ENCODE measurements at places on chromosomes 3 and 15.
A peak's percentile ranks its signal among the peaks of the same experiment; 100 is the strongest.

- peak; percentile 73 for DNase-seq
Measured at GRCh38 chr15:75455424-75455981, 4.0 kb upstream of the SIN3A start.

GRCh38 chr3:134742202-134742601, 52.9 kb upstream of the EPHB1 start:
- no peak for DNase-seq

DNA sequence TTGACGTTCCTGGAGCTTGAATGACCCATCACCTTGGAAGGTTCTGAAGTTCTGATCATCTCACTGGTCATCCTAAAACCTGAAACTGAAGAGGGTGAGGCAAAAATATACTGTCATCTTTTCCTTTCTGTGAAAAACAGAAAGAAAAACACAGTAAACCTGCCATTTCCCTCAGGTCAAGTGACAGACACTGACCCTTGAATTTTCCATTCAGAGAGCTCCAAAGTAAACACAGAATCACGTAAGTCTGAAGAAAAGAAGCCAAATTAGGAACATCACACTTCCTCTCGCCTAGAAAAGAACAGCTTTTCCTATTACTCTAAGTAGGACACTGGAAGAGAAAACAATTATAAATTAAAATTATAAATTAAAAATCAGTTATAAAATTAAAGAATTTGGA, 78.7 kb upstream of the TGFBR2 start:
- DNase-seq, result no peak

GRCh38 chr3:131803113-131803512, 231.7 kb downstream of the CPNE4 start:
- DNase-seq, result no peak

DNA sequence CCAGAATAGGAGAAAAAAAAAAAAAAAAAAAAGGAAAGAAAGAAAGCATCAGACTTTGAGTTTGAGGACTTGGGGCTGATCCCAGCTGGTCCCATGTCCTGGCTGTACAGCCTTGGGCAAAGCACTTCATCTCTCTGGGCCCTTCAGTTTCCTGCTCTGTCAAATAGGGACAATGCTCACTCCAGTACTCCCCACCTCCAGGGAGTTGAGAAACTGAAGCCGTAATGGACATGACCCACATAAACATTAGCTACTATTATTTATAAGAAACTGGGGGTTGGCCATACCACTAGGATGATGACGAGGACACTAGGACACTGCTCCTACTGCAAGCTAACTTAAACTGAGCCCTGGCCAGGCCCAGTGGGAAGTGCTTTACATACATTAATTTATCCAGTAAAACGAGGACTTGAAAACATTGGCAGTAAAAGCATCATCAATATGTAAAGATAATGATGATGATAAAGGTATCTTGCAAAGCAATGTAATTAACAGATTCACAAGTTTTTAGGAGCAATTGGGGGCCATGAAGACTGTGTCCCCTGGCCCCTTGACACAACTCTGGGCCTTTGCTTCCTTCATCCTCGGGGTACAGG, 22.9 kb upstream of the SMAD6 start:
- DNase-seq, result no peak

GRCh38 chr3:122936335-122936734, 91.2 kb downstream of the SEMA5B start:
- DNase-seq, result no peak

GRCh38 chr3:114336122-114336697, 42.4 kb downstream of the TIGIT start:
- DNase-seq, result no peak

DNA sequence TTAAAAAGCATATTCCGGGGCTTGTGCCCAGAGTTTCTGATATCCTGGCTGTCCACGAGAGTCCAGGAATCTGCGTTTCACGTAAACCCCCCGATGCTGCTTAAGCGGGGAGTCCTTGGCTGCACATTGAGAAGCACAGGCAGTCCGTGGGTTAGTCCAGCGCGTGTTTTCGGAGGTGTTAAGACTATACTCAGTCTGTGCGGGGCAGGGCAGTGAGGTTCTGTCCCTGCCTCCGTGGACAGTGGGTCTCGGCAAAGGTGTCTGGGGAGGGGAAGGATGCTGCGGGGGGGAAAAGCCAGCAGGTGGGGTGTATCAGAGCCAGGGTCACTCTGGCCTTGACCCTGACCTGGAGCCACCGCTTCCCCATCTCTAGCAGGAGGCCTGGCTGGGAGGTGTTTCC, 106.2 kb downstream of the TMEM266 start:
- no peak for DNase-seq

DNA sequence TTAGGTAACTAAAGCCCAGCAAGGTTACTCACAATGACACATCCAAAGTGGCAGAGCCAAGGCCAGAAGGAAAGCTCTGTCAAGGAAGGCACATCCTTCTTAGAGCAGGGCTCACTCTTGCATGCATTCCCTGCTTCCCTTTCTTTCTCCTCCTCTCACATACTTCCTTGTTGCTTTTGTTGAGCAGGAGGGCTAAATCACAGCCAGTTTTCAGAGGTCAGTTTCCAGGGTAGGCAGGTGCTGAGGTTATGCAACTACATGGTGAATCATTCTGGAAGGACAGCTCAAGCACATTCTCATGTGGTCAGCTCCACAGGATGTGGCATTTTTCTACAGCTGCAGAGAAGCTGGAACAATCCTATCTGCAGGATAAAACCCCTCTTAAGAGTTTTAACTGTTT, 275.6 kb downstream of the ZNF621 start:
- peak; percentile 90 for DNase-seq

DNA sequence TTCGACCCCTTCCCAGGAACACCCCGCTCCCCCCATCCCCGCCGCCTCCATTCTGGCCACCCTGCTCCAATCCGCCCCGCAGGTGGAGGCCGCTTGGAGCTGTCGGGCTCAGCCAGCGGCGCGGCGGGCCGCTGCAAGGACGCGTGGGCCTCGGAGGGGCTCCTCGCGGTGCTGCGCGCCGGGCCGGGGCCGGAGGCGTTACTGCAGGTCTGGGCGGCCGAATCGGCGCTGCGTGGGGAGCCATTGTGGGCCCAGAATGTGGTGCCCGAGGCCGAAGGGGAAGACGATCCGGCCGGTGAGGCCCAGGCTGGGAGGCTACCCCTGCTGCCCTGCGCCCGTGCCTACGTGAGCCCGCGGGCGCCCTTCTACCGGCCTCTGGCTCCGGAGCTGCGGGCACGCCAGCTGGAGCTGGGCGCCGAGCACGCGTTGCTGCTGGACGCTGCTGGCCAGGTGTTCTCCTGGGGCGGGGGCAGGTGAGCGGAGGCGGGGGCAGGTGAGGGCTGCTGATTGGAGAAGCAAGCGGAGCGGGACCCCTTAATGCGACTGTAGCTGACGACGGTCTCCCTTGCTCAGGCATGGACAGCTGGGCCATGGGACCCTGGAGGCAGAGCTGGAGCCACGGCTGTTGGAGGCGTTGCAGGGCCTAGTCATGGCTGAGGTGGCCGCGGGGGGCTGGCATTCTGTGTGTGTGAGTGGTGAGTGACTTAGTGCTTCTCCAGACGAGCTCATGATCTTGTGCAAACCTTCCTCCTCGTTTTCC, 2.5 kb downstream of the RCCD1 start:
- DNase-seq, result no peak

GRCh38 chr3:164024786-164025185, 1053.5 kb downstream of the SI start:
- no peak for DNase-seq

- DNase-seq, result no peak
Measured at GRCh38 chr3:94673876-94674275, 611.0 kb downstream of the NSUN3 start.

DNA sequence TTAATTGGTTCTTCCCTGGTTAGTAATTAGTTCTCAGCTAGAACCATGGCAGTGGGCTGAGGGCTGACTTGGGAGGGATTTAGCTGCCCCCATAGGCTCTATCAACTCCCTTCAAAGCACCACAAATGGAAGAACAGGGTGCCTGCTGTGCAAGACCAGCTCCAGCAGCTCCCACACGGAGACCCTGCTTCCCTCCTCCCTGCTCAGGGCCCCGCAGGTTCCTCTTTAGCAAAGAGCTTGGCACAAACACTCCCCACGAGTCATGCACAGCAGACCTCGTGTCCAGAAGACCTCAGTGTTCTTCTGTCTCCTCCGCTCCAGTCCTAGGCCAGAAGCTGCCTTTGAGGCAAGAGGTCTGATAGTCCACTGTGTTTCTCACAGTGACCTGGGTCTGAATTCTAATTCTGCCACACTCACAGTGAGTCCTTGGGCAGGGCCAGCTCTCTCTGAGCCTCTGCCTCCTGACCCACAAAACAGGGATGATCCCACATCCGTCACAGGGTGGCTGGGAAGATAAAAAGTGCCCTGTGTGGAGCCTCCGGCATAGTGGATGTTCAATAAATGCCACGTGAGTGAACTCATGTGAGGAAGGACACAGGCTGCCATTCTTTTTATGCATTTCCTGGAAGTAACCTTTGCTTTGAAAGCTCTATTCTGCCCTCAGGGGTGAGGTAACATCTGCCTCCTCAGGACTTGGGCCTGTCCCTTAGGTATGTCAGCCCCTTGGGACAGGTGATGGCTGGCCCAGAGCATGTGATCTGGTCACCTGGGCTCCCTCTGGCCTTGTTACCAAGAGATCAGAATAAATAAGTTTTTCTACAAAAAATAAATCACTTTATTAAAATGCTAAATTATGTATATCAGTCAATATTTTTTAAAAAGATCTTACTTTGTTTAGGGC, 7.6 kb downstream of the RAB6B start:
- peak; percentile 21 for DNase-seq

DNA sequence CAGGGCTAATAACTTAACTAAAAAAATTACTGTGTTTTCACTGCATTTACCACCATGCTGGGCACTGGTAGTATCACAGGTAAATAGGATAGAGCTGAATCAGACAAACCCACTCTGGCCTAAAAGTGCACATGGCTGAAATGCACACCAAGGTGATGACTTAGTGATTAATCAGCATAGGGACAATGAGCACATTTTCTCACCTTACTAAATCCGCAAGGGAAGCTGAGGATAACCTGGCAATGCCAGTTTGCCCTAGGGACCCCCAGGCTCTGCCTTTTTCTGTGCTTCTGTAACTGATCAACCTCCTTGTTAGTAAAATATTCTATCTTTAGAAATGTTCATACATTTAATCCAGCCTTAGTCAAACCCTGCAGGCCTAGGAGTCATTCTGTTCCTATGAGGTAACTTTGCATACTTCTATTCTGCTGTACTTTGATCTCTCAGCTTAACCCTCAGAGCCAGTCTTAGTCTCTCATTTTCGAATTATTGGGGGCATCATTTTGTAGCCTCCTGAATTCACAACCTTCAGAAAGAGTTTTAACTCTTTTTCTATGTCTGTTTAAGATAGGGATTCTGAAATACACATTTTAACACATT, 562.9 kb upstream of the KCNMB2 start:
- peak; percentile 58 for DNase-seq

- no peak for DNase-seq
Measured at GRCh38 chr3:127221037-127221436, 28.1 kb downstream of the PRR23E start.

GRCh38 chr15:101203607-101204189, 48.1 kb downstream of the CHSY1 start:
- DNase-seq, result no peak

GRCh38 chr15:33086500-33087121, 107.9 kb downstream of the FMN1 start:
- DNase-seq, result peak; percentile 11

DNA sequence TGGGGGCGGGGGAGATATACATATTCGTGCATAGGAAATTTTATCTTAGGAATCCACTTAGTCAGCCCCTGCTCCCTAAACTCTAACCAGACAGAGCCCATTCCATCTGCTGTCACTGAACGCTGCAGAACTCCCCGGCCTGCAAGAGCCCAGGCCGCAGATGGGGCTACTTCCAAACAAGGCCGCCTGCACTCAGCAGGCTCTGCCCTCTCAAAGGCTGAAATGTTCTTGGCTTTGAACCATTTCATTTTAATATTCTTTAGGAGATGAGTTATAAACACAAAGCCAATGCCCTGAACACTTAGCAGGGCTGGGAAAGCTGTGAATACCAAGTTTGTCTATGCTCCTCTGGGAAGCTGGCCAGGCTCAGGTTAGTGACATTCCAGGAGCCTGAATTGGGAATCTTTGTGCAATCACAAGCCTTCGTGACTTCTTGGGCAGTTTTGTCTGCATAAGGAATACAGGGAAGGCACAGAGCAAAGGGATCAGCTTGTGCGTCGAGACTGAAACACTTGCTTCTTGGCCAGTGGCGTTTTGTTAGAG, 65.0 kb downstream of the SYNM start:
- DNase-seq, result no peak

- DNase-seq, result peak; percentile 76
Measured at GRCh38 chr15:49415638-49416037, 7.4 kb upstream of the FGF7 start.

DNA sequence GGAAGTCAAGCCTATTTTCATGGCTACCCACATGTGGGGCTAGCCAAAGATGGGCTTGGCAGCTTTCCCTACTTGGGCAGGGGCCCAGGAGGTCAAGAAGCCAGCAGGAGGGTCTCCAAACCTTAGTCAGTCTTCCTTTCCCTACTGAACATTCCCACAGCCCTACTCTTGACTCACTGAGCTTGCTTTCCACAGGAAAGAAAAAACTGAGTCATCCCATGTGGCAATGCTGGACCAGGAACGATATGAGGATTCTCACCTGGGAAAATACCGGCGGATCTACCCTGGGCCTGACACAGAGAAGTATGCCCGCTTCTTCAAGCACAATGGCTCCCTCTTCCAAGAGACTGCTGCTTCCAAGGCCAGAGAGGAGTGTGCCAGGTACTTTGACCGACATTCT, 3.7 kb upstream of the NGRN start:
- DNase-seq, result peak; percentile 92

GRCh38 chr15:43969802-43970375, 143.1 kb downstream of the WDR76 start:
- no peak for DNase-seq

DNA sequence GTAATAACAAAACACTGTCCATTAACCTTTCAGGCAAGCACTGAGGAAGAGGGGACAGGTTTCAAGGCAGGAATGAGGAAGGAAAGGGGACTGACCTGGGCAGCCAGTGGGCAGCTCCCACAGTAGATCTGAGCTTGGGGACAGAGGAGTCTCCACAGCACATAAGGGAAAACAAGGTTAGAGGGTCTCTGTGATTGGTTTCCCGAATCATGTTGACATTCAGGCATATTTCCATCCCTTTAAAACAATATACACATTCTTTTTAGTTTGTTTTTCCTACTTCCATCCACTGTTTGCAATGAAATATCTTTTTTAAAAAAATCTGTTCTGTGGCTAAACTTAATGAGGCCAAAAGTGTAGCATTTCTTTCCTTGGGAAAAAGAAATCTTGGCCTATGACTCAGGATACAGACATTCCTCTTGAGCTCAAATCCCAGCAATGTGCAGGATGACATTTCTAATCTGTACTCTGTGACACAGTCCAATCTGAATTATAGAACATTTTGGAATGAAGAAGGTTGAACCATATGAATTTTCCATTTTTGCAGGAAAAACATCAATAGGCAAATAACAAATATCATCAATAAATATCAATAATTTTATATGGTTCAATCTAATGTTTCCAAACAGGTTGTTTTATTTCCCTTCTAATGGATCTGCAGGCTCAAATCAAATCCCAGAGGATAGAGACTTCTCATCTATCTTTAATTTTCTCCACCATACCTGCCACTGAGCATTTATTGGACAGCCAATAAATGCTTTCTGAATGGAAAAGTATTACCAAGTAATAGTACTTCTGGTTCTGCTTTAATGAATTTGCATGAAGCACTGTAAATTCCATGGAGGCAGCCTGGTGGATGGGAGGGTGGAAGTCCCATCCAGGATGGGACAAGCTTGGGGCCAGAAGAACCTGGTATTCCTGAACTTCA, 54.1 kb downstream of the ITGB5 start:
- peak; percentile 72 for DNase-seq

Data from NCI-H226 (cell line).